ENCODE measurements at places on chromosomes 12 and 14.

GRCh38 chr12:47022296-47022695, 57.1 kb upstream of the PCED1B start:
- DNase-seq = no peak

- no peak for DNase-seq
Measured at GRCh38 chr14:63493246-63493645, 49.9 kb downstream of the PPP2R5E start.

- no peak for DNase-seq
Measured at GRCh38 chr14:91098591-91098990, 15.3 kb upstream of the DGLUCY start.

GRCh38 chr12:107423531-107423930, 262.1 kb upstream of the PWP1 start:
- DNase-seq = no peak

All from esophagus squamous epithelium (tissue), 5 donors.